NCI-H1417 (cell line): ENCODE measurements at places on chromosomes 5 and 9.

GRCh38 chr9:33254211-33254610 lies 10.3 kb downstream of the BAG1 start:
- DNase-seq: no peak

DNA sequence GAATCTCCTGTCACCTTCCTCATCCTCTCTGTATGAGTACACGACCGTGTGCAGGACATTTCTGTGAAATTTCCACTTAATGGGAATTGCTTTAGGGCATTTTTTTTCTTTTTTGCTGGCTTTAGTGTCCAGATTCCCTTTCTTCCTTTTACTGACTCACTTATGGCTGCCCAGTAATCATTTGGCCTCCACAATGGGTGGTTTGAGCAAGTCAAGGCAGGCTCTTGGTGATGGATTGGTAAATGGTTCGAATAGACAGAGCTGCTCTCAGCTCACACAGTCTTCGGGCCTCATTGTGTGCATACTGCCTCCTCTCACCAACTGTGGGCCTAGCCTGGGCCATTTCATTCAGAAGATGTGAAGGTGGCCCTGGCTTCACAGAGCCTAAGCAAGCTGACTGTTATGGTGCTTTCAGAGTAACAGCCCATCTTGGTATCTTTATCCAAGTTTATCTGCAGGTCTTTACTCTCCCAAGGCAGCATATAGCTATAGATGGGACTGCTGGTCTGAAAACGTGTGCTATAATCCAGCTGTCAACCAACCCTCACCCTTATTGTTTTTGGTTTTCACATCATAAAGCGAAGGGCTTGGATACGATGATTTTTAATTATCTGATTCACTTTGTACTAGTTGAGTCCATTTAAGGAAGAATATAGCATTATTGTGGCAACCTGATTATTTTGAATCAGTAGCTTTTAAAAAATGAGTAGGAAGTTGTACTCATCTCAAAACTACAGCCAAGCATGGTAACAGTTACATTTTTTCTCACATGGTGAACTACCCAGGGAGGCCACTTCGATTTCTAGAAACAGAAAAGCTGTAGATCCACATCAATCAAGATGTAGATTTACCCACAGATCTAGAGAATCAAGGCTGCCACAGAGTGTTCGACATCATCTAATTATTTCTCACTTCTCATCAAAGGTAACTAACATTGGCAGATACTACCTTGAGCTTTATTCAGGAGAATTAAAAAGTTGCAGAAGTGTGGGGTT lies 50.4 kb upstream of the CKMT2 start:
- DNase-seq: no peak

DNA sequence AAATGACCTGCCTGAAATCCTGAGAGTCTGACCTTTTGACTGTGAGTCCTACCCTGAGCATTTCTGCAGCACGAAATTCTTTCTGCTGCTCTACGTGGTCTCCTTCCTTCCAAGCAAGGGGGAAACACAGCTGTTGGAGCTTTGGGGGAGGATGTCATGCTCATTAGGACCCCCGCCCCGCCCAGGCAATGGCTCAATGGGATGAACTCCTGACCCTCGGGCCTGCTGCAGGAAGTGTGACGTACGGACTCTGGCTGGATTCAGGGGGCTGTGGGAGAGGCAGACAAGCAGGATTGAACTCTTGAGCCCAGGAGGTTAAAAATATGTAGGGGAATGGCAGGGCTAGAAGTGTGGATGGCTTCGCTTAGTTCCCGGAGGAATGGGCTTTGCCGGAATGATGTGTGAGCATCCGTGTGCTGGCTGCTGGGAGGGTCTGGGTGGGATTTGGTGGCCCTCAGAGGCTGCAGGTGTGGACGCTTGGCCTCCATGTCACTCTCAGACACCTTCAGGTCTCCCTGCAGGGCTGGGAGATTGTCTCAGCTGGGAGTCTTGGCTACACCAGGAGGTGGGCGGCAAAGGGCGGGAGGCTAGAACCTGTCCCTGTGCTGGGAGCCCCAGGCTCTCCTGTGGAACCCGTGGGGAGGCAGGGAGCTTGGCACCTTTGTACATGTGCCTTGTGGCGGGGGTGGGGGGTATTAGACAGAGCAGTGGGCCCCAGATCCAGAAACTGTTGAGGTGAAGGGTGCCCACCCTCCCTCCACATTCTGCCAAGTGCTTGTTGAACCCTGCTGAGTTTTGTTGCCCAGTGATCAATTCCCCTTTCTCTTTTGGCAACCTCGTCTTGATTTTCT lies 26.3 kb downstream of the STC2 start:
- no peak for DNase-seq

DNA sequence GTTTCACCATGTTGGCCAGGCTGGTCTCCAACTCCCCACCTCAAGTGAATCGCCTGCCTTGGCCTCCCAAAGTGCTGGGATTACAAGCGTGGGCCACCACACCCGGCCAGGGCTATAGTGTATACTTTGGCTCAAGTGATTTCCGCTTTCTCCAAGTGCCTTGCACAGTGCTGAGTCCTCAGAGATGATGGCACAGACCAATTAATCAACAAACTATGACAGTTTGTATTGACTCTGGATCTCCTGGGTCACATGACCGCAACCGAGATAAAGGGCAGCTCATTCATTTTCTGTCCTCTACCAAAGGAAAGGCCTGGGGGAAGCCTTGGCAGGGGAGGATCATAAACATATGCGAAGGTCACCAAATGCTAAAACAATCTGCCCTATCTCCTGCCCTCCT lies 11.4 kb upstream of the LARP1 start:
- DNase-seq: no peak

DNA sequence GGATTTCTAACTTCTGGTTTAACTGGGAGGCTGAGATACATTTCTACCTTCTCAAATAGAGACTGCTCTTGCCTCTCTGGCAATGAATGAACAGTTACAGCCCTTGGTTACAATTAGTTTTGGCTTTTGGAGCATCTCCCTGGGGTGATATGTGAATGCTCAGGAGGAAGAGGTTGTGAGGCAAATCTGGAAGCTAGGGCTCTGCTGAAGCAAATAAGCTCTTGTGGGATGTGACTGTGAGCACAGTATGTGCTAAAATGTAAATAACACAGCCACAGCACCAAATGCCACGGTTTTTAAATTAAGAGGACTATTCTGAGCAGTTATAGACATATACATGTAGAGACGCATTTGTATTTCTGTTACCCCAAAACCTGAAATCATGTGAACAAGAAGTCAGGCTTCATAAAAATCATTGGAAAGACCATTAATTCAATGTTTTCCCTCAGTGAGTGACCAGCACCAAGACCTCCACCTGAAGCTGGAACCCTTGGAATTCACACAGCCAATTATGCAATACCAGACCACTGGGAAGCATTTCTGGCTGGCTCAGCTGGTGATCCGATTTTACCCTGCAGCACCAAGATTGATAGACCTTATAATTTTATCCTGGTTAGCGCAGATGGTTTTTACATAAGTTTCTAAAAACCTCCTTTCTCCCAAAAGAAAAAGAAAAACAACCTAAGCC lies 3.0 kb upstream of the SLC44A1 start:
- no peak for DNase-seq

DNA sequence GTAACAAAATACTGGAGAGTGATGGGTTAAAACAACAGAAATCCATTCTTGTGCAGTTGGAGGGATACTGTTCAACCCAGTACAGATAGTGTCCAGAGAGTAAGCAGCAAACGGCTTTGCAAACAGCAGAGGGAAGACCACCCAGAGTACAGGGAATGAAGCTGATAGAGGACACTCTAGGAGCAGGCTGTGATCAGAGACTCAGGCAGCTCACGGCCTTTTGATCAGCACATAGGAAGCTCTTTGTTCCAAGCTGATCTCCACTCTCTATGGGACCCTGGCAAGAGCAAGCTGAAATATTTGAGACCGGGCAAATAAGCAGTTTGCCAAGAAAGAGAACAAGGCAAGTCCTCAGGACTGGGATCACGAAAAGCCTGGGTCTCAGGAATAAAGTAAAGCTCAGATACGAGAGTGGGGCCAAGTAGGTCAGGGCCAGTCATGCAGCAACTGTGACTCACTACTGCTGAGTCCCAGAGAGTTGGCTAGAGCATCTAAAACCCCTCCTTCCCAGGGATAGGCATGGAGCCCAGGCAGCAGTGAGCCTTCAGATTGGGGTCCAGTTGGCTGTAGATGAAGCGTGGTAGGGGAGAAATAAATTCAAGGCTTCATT lies 52.4 kb downstream of the MELK start:
- DNase-seq: no peak

DNA sequence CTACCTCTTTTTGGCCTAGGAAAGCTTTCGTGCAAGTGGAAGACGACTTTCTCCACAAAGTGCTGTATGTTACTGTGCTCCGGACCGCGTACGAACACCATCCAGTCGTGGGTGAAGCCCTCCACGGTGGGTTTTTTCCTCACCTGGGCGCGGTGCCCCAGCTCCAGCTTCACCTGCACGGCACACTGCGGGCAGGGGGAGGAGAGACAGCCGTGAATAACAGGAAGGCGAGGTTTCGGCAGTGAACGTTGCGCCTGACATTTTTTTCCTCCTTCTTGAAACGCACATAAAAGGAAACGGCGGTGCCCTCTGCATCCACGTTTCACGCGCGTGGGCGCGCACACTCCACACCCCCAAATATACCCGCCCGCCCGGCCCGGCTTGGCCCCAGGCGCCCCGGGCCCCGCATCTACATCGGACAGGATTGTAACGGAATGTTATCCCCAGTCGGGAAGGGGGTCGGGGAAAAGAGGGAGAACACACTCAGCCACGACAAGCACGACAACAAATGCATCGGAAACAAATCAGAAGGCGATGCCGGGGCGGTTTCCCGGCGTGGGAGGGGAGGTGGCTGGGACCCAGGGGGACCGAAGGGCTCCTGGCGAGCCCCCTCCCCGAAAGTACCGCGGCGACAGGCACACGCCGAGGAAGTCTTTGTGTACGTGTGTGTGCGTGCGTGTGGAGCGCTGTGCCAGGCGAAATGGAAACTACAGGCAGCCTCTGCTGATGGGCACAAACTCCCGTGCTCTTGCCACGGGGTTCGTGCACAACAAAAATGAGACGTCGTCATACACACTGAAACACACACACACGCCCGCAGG lies 1.4 kb downstream of the MLLT3 start:
- peak; percentile 59 for DNase-seq

DNA sequence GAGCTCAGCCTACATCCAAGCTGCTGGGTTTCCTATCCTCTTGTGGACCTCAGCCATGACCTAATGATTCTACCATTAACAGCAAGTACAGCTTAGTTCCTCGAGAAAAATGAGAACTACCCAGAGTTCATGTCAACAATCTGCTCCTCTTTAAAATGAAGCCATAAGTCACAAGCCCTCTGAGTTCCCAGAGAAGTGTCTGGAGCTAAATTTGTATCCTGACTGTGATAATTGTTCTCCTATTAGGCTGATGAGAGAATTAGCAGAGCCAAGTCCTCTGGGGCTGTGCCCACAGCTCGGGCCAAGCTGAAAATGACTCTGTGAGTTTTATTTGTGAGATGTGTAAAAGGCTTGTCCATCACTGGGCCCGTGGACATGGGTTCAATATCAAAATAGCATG lies 145.1 kb upstream of the SMIM23 start:
- peak; percentile 7 for DNase-seq

GRCh38 chr5:58517198-58517597 lies 26.0 kb downstream of the GAPT start:
- DNase-seq: no peak

GRCh38 chr9:94908011-94908563 lies 181.6 kb downstream of the AOPEP start:
- no peak for DNase-seq

- DNase-seq: no peak
These were observed 27.8 kb downstream of the TMEM167A start for GRCh38 chr5:83049370-83049885.

- no peak for DNase-seq
These were observed 34.8 kb downstream of the CD180 start for GRCh38 chr5:67161767-67162166.

GRCh38 chr9:3397766-3398165 lies 128.0 kb downstream of the RFX3 start:
- DNase-seq: no peak

- no peak for DNase-seq
These were observed 588 bp upstream of the ZBED3 start for GRCh38 chr5:77087484-77088261.

- DNase-seq: no peak
These were observed 484.0 kb downstream of the PRDM9 start for GRCh38 chr5:23991406-23991805.

GRCh38 chr5:18378066-18378465 lies 743.8 kb downstream of the TAF11L14 start:
- DNase-seq: no peak

DNA sequence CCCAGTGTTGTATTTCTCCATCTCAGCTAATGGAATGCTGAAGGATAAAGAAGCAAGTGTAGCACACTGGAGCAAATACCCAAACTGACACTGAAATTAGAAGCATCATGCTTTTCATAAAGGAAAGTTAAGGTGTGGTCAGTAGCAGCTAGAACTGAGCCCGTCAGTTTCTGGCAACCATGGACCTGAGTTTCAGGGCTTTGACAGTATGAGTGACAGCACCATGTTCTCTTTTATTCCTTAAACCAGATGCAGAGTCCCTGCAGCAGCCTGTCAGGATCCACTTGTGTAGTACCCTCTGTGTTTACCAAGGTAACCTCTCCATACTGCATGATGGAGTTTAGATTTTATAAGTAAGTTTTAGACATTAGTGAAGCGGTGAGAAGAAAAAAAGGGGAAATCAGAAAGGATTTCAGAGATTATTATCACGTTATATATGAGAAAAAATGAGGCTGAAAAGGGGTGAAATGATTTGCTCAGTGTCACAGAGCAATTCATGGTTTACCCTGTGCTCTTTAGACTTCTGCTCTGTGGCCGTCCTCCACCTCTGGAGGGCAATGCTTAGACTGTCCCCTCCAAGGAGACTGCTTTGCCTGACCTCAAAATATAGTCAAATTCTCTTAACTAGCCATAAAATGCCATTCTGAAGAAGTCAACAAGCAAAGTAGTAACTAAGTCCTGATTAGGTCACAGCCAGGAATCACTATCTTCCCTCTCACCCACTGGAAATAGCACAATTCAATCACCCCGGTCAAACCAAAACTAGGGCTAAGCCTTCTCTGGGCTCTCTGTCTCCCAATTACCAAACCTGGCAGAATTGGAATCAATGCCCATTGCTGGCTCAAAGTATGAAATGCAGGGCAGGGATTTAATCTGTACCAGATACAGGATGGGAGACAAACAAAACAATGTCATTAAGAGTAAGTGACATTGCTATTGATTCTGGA lies 10.5 kb upstream of the MYOT start:
- DNase-seq: no peak

DNA sequence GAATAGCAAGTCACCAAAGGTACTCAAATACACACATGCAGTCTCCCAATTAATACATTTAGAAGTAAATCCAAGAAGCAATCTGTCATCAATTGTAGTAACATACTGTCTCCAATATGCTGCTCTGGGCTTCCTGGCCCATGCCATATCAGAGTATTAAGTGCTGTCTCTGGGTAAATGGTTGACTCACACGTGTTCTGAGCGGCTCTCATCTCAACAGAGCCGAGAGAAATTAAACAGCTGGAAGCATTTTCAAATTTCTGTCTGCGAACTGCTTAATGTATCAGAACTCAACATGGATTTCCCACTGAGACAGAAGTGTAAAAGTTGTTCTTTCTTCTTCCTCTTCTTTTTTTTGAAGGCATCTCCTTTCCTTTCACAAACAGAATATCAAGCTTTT lies 247.3 kb upstream of the TAS2R1 start:
- no peak for DNase-seq

- no peak for DNase-seq
These were observed 37.7 kb upstream of the CKMT2 start for GRCh38 chr5:81195335-81195929.

GRCh38 chr5:159010661-159011442 lies 88.9 kb downstream of the EBF1 start:
- no peak for DNase-seq

GRCh38 chr9:92735636-92736562 lies 28.7 kb downstream of the BICD2 start:
- DNase-seq: no peak
